G401 (cell line): ENCODE measurements at places on chromosomes 4 and X.

- no peak for DNase-seq
Observed at GRCh38 chrX:40778861-40779575, 43.7 kb upstream of the MED14 start.

GRCh38 chr4:14023036-14023435 is 395.5 kb upstream of the BOD1L1 start:
- DNase-seq = no peak

- no peak for DNase-seq
Observed at GRCh38 chrX:140180585-140180984, 215.3 kb upstream of the CXorf66 start.

GRCh38 chrX:3176439-3176820 is 135.2 kb downstream of the ARSF start:
- DNase-seq = no peak

GRCh38 chr4:143302536-143302935 is 34.1 kb upstream of the GAB1 start:
- DNase-seq = no peak

DNA sequence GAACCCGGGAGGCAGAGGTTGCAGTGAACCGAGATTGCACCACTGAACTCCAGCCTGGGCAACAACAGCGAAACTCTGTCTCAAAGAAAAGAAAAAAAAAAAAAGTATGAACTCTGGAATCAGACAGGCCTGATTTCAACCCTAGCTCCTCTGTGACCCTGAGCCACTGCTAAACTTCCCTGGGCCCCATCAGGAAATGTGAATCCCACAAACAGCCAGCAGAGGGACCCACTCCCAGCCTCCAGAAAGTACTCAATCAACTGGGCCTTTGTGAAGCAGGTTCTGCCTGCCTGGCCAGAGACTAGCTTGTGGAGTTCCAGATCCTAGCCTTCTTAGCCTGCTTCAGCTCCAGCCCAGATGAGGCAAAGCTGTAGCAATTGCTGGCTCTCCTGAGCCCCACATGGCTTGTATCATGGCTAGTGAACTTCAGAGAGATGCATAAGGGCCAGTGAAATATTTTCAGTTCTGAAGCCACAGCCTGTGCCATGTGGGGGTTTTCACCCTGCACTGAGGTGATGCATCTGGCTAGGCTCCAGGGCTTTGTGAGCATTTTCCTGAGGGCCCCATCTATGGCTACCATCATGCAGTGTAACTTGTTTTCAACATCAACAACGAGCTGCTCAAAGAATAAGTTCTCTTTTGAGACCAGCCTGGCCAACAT is 7.2 kb upstream of the IDS start:
- DNase-seq = peak; percentile 33

DNA sequence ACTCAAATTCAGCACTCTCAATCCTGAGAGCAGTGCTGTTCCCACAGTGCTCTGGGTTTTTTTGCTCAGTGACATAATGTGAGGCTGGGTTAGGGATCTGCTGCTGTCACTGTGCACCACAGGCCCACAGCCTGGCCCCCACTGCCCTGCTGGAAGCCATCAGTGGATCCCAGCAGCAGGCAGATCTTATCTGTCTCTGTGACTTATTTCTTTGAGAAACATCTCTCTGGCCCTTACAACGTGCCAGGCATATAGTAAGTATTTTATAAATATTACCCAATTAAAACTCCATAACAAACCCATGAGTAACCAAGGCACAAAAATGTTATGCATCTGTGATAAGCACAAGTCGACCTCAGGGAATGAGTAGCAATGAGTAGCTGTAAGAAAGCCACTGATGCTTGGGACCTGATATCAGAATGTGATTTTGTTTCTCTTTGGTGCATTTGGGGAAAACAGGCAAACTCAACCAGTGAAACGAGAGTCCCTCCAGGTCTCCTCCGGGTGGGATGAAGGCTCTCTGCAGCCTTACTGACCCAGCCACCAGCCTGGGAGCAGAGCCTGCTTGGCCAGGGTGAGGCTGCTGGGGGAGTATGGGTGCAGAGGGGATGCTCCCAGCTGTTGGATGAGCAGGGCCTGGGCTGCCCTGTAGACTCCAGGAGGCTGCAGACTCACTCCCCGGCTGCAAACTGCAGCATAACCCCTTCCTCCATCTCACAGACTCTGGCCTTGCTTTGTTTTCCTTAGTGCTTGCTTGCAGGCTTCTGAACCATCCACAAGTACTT is 172.7 kb upstream of the LNX1 start:
- no peak for DNase-seq
